ENCODE measurements at places on chromosomes 3 and 15.

DNA sequence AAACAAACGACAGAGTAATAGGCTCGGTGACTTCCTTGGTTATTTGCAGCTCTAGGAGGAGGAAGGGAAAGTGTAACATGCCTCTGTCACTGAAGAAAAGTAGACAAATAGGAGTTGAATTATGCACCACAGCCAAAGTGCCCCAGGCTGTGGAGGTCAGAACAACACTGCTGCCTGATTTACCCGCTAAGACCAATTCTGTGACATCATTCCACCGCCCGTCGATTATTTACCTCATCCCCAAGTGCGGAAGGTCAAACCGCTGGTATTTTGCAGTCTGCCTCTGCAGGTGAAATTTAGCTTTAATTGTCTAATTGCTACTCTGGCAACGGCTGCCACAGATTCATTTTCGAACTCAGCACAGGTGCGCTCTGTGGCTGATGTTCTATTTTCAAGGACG, 106.3 kb upstream of the PRICKLE2 start:
- DNase-seq = no peak

GRCh38 chr3:56459104-56459496, 9.2 kb downstream of the ERC2 start:
- no peak for DNase-seq

- no peak for DNase-seq
These were observed 71.2 kb upstream of the ST3GAL6 start for GRCh38 chr3:98691897-98692296.

- no peak for DNase-seq
These were observed 108.6 kb downstream of the RPLP1 start for GRCh38 chr15:69561071-69561784.

GRCh38 chr15:82263350-82263749, 732 bp downstream of the SAXO2 start:
- DNase-seq = no peak

DNA sequence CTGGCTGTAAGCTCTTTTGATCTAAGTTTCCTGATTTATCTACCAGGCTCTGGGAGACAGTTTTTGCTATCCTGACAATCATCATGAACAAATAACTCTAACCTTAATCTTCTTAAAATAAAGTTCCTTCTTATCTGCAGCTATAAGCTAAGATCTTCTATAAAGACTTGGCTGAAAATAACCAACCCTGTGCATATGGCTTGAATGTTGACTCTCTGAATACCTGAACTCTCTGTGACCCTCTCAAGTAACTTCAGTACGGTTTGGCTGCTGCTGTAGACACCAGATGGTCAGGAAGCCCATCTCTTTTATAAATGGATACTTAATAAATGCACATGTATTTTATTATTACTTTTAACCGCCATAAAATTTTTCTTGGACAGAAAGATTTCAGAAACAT, 412.4 kb upstream of the CBLB start:
- DNase-seq = no peak

DNA sequence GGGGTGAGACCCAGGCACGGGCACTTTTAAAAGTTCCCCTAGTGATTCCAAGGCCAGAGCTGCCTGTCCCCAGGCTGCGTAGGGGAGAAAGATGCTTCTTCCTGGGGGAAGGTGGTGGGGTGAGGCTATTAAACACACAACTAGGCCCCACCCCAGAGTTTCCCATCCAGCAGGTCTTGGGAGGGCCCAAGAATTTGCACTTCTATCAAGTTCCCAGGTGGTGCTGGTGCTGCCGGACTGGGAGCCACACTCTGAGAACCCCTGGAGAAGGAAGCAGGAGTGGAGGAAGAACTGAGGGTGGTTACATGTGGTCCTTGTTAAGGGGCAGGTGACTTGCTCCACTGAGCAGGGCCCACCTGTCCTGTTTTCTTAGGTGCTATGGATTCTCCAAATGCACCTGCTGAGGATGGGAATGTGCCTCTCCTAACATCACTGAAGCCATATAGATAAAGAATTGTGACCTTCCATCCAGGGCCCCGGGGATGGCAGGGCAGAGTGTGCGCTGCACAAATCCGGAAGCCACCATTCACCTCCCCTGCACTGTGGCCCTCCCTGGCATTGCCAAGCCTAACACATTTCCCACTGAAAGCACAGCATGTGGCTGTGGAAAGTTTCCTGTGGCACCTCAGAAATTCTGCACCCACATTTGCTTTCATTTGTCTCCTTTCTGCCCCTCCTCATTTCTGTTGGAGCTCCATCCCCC, 111.5 kb upstream of the MEF2A start:
- DNase-seq = no peak

DNA sequence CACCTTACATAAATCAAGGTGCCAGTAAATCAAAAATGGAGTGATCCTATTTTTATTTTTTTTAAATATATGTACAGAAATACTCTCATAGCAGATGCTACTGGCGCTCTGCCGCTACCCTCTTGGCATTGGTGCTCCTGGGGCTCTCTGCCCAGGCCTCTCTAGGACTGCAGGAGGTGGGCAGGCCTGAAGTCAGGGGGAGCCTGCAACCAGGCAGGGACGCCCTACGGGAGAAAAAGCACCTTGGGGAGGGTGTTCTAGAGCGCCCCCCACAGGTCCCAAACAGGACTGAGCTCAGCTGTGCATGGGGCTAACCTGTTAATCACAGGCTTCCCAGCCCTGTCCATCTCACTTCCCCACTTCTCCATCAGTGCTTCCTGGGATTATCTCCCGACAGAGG, 192.5 kb downstream of the SHQ1 start:
- no peak for DNase-seq

GRCh38 chr3:78003090-78003489, 963.2 kb downstream of the ROBO2 start:
- DNase-seq = no peak

DNA sequence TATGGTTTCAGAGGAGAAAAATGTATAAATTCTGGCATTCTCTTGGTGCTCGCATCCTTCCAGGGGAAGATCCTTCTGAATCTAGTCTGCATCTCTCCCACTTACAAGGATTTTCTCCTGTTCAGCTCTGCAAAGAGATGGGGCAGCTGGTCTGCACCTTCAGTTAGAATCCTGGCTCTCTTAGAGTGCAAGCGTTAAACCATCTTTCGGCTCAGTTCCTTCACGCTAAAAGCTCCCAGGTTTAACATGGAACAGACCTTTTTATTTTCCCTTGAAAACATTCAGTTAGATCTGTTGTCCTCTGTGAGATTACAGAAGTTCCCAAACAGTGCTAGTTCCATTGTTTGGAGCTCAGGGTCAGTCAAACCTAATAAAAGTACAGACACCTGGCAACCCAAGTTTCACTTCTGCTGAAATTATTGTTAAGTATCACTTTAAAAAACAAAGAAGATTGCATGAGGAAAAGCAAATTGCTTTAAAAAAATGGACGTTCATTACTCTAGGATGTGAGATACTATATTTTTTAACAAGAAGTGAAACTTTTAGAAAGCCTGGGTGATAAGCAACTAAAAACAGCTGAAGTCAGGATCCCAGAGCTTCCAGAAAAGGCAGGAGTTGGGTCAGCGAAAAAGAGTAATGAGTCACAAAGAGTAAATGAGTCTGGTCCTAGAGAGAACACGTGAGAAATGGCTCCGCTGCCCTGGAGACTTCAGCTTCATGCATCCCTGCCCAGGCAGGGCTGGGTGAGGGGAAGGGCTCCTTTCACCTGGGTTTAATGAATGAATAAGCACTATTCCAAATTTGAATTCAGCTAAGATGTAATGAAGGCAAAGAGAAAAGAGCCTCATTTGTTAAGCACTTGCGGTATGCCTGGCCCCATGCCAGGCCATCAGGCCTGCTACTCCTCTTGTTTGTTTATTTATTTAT, 63.3 kb downstream of the ABTB1 start:
- peak; percentile 67 for DNase-seq

DNA sequence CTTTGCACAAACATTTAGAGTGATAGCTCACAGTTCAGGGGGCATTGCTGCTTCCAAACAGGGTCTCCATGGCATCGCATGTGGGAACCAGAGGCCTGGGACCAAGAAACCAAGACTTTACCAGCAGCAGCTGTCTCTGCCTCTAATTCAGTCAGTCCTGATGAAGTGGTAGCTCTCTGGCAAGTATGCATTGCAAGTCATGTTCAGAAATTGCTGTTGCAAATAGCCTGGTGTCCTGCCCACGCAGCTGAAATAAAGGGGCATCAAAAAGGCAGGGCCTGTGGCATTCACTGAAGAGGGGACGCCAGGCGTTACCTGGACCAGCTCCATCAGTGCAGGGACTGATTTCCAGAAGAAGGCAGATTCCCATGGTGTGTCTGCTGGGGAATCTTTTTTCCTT, 121.3 kb downstream of the CD47 start:
- no peak for DNase-seq

DNA sequence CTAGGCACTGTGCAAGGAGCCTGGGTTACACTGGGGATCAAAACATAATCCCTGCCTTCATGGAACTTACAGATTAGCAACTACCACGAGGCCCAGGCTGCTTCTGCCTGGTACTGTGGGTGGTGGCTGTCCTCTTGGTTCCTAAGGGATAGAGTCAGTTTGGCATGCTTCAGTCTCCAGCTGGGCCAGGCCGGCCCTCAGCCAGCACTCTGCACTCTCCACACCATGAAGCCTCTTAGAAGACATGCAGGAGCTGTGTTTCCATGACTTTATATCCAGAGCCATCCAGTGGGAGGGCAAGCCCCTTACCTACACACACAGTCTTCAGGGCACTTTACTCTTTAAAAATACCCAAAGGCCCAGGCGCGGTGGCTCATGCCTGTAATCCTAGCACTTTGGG, 54.4 kb downstream of the ATP1B3 start:
- no peak for DNase-seq

GRCh38 chr3:4387210-4388204, 79.6 kb downstream of the SUMF1 start:
- DNase-seq = no peak

- peak; percentile 22 for DNase-seq
These were observed 53.3 kb upstream of the KCNMB2 start for GRCh38 chr3:178482981-178483380.

- peak; percentile 31 for DNase-seq
These were observed 112.4 kb upstream of the BHLHE40 start for GRCh38 chr3:4866866-4867265.

DNA sequence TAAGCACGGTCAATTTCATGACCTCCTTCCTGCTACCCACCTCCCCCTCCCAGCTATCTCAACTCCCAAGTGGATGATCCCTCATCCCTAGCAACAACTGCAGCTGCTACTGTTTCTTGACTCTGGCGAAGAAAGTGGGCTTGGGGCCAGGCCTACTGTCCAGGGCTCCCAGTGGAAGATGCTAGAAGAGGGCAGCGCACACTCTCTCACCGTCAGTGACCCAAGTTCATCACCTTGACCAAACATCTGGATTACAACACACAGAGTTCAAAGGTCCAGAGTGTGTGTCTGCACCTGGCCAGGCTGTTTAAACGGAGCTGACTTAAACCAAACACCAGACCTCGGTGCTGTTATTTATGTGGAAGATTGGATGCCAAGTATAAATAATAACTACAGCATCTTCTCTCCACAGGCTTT, 385.6 kb downstream of the SHQ1 start:
- no peak for DNase-seq

GRCh38 chr3:183331498-183331897, 78.4 kb downstream of the B3GNT5 start:
- no peak for DNase-seq

DNA sequence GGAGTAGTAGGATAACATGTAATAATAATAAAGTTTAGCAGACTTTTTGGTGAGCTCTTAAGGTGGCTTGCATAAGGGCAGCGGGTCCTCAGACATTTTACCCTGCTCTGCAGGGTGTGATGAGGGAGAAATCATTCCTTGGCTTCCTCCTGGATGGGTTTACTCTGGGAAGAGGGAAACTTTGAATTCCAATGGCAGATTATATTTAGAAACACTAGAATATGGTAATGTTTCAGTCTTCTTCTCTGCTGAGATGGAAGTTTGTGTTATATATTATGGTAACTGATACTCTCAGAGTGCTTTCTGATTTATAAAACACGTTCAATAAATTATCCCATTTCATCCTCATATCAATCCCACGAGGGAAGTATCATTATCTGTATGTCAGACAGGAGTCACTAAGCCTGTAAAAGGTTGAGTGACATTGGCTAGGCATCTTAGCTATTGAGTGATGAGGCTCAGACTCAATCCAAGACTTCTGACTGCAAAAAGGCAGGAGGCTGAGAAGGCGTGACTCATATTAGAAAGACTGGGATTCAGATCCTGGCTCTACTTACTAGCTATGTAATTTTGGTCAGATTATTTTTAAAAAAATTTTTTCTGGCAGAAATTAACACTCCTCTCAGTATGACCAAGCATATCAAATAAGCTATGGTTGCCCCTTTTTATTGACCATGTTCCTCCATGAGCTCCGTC, 19.3 kb downstream of the PDIA5 start:
- DNase-seq = no peak

DNA sequence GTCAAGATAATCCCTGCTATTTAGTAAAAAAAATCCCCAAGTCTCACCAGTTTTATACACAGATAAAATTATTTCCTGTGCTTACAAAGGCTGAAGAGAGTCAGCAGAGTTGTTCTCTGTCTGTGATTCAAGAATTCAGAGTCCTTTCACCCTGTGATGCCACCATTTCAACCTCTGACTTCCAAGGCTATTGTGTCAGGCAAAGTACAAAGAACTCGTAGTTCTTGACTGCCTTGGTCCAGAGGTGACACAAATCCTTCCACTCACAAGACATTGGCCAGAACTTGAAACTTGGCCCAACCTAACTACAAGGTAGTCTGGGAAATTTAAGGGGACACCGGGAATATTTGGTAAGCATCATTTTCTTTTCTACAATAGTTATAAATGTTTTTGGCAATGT, 34.9 kb upstream of the CMC1 start:
- no peak for DNase-seq

- DNase-seq = no peak
These were observed 39.8 kb downstream of the PRICKLE2 start for GRCh38 chr3:64185436-64185835.

DNA sequence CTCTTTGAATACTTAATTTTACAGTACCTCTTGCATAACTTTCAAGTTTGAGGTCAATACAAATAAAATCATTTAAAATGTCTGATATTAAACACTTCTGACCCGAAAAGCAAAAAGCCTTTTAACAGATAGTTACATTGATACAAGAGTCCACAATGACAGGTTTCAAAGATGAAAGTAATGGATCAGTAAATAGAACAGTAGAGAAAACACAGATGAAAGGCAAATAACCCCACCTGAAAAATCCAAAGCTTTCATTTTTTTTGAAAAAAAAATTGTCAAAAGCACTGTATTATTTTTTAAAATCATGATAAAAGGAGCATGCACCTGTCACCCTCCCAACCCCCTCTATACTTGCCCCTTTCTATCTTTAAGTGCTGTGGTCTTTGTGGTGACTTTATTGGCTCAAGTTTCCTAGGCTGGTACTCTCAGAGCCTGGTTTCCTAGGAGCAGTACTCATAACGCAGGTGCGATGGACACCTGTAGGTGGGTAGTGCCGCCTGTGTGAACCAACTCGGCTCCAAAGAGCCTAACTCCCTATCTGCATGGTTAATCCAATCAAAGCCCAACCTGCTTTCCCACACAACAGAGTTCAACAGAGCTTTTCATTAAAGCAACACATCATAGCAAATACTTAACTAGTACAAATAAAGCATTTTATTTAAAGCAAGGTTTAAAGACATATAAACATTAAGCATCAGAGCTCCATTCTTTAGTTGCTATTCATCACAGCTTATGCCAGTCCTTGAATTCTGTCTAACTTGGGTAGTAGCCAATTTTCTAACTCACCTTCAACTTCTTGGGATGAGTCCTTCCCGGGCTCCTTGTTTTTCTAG, 32.2 kb downstream of the LIPC start:
- DNase-seq = no peak

- DNase-seq = no peak
These were observed 2.0 kb upstream of the TPRG1 start for GRCh38 chr3:189169728-189170127.
